ENCODE measurements at places on chromosomes 12 and 14.

GRCh38 chr12:58930770-58931324 is 10.5 kb upstream of the LRIG3 start:
- no peak for DNase-seq

DNA sequence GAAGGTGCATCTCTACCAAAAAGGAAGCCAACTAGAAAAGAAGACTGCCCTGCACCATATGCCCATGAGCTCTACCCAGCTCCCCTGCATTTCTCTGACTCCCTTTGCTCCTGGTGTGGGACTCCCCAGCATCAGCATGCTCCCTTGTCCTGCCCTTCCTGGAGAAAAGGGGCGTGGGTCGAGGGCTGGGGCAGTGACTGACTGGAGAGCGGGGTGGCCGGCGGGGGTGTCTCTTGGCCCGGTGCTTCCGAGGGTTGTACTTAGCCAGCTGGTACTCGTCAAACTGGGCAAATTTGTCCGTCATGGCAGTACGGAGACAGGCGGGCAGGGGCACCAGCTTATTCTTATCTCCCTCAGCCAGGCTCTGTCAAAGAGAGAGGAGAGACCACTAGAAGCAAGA is 9.8 kb downstream of the TEP1 start:
- DNase-seq: no peak

GRCh38 chr12:88325076-88325815 is 183.1 kb downstream of the TMTC3 start:
- DNase-seq: no peak

DNA sequence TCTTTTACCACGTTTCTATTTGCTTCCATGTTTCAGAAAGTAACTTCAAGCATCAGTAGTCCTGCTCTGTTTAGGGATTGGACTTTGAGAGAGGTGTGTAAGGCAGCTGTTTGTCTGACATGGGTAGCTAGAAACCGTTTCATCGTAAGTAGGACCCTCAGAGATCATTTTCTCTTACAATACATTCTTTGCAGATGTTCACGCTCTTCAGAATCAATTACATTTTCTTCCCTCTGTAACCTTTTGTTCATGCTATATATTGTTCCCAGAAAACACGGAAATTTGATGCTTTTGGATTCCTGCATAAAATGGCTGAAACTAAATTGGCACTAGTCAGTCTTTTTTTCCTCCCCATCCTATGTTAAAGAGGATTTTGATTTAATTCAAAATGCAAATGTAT is 62.6 kb upstream of the AEBP2 start:
- no peak for DNase-seq

GRCh38 chr14:63209160-63209559 is 4.9 kb downstream of the RHOJ start:
- no peak for DNase-seq

GRCh38 chr12:91804533-91804932 is 341.1 kb downstream of the BTG1 start:
- DNase-seq: no peak

DNA sequence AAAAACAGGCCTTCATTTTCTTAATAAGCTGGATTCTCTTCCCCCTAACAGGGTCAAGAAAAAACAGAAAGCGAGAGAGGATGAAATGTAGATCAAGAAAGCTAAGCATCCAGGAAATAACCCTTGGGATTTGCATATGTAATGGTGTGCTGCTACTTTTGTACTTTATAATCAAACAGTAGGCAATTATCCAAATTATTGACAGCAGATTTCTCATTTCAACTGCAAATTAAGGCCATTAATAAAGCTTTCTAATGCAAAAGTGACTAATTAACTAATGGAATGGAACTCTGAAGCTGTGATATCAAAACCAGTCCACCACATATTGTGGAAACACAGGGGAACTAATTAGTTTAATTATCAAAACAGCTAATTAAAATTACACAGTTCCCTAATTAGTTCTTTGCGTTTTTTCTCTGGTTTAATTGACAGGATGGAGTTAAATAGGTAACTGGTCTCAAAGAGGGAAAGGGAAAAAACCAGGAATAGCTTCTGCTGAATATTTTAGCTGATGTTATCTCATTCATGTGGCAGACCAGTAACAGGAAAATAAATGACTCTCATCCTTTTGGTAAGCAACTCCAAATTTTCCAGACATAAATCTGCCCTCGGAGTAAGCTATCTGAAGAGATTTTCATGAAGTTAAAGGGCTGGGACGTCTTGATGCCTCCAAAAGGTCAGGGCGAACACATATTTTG is 182.7 kb upstream of the LMO3 start:
- no peak for DNase-seq

- DNase-seq: no peak
Observed at GRCh38 chr12:57110104-57111030, 795 bp downstream of the STAT6 start.

- no peak for DNase-seq
Observed at GRCh38 chr14:67050896-67051295, 138.3 kb upstream of the GARIN2 start.
